ENCODE measurements at places on chromosomes 7 and 10.

DNA sequence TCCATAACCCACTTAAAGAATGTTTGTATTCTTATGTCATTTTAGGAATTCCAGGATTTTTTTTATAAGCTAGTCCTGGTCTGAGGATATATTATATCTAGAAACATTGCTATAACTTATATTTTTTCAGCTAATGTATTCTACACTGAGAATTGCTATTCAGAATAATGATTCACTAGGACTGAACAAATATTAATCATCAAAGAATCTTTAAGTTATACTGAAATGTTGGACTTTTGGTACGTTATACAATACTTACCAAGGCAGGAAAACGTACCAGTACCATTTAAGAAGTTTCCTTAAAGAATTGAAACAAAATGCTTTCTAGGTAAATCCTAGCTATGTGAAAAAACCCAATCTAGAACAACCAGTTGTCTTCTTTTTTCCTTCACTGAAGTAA, 18.4 kb downstream of the PTTG1IP2 start:
- DNase-seq, result no peak

DNA sequence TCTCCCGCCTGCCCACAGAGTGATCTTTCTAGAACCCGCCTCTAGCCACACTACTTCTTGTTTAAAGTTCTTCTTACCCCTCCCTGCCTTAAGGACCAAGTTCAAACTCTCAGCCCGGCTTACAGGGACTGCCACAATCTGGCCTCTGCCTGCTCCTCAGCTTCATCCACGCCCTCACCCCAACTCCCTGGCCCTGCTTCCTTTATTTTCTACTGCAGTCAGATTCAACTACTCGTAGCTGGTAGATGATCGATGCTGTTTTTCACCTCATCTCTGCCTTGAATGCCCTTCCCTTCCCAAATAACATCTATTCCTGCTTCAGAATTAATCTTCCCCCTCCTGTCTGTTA, 508.5 kb downstream of the RPS24 start:
- no peak for DNase-seq

DNA sequence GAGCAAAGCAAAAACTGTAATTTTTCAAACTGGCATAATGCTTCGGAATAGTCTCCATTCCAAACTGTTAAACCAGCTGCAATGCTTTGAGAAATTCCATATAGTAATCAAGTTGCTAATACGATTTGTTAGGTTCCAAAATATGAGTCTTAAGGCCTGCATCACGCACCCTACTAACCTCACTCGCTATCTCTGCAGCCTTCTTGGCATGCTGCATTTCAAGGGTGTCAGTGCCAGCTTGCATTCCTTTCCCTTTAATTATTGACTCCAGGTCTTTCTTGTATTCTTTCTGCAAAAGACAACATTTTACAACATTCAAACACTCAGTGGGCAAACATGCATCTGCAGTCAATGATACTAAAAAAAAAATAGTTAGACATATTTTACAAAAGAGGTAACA, 61.8 kb downstream of the NEBL start:
- no peak for DNase-seq

DNA sequence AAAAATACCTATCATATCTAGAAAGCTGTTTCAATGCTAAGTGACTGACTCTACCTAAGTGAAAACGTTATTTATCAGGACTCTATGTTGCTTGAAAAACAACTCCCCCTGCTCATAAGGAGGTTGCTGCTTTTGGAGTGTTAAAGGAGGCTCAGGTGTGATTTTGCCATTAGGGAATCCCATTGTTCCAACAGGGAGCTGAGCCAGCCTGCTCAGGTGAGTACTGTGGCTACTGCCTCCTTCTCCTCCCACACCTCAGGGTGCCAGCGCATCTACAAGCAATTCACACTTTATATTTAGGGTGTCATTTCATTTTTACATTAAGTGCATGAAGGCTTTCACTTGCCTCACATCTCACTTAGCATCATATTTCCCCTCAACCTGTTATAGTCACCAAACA, 84.7 kb downstream of the SEM1 start:
- no peak for DNase-seq

- no peak for DNase-seq
Observed at GRCh38 chr7:38171623-38172391, 6.2 kb upstream of the STARD3NL start.

GRCh38 chr10:30074933-30075332, 15.5 kb upstream of the JCAD start:
- DNase-seq, result no peak

- DNase-seq, result no peak
Observed at GRCh38 chr10:127756264-127756663, 19.3 kb downstream of the FOXI2 start.

DNA sequence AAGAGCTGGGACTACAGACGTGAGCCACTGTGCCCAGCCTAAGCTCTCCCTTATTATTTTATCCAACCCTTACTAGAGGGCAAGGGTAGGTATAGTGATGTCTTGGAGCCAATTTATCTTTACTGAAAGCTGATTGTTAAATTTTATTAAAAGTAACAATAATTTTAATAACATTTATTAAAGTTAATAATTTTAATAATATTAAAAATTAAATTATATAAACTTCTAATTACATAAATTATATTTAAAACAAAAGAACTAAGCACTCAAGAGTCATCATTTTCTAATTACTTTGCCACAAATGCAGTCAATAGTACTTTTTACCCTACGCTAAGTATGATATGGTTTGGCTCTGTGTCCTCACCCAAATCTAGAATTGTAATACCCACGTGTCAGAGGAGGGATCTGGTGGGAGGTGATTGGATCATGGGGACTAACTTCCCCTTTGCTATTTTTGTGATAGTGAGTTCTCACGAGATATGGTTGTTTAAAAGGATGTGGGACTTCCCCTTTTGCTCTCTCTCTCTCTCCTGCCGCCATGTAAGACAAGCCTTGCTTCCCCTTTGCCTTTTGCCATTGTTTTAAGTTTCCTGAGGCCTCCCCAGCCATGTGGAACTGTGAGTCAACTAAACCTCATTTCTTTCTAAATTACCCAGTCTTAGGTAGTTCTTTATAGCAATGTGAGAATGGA, 58.4 kb upstream of the ETV1 start:
- DNase-seq, result no peak

GRCh38 chr7:158077934-158078910, 509.4 kb downstream of the PTPRN2 start:
- no peak for DNase-seq
